Peyer's patch (tissue), 4 donors: ENCODE measurements at places on chromosomes 1 and 21.
A peak's percentile ranks its signal among the peaks of the same experiment; 100 is the strongest.

- DNase-seq: no peak
These were observed 18.7 kb downstream of the TNFRSF8 start for GRCh38 chr1:12081648-12082396.

DNA sequence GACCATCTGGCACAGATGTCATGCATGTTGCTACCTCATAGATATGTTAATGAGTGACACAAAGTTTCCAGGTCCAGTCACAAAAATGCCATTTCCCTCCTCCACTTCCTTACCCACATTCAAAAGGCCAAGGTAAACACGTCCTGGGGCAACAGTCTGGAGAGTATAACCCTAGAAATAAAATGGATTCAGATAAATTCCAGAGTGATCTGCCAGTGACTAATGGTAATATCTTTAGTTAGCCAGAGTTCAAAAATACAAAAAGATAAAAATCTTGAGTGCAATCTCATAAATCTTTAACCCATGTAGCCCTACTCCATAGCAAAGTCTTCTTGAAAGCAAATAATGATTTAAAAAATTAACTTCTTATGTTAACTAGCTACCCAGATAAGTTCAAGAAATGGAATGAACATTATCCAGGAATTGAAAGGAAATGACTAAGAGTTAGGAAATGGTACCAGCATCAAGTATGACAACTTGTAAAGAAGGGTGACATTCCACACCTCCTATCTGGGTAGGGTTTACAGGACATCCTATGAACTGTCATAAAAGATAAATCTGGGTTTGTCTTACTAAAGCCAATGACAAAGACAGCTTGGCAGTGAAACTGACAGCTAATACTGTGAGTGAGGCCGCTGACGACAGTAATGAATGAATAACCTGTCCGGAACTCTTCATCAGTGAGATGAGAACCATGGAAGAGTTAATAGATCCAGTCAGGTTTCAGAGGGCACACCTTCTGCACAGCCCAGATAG lies 18.1 kb downstream of the RGS2 start:
- peak; percentile 64 for DNase-seq

DNA sequence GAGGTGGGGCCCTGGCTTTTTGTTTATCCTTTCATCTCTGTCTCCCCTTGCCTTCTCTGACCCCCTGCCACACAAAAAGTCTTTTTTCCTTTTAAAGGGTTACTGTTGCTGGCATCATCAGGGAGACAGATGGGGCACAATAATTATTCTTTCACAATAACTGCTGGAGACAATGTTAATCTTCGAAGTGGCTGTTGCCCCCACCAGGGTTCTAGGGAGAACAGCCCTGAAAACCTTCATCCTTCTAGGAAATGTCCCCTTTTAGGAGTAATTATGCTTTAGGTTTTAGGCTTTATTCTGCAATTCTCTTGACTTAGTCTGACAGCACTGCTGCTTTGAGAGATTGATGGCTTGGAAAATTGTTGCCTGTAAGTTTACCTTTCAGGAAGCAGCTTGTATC lies 150.0 kb downstream of the NOS1AP start:
- no peak for DNase-seq

- peak; percentile 78 for DNase-seq
These were observed 479.3 kb upstream of the RUNX1 start for GRCh38 chr21:35528116-35529042.

- DNase-seq: no peak
These were observed 940 bp upstream of the USF1 start for GRCh38 chr1:161046605-161047228.

DNA sequence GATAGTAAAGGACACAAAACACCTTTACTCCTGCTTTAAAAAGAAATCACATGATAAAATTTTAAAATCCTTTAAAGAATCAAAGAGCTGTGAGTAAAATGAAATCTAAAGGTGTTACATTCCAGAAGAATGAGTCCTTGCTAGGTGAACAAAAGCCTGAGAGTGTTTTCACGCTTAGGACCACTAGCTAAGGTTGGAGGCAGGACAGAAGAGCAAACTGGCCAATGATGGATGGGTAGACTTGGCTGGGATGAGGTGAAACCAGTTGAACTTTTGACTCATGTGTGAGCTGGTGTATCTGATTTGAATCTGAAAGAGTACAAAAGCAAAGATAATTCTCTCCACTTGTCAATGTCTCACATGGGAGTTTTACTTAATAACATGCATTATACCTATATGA lies 35.1 kb downstream of the CATSPERE start:
- DNase-seq: no peak

- no peak for DNase-seq
These were observed 53.8 kb downstream of the SYNJ1 start for GRCh38 chr21:32674038-32674437.

DNA sequence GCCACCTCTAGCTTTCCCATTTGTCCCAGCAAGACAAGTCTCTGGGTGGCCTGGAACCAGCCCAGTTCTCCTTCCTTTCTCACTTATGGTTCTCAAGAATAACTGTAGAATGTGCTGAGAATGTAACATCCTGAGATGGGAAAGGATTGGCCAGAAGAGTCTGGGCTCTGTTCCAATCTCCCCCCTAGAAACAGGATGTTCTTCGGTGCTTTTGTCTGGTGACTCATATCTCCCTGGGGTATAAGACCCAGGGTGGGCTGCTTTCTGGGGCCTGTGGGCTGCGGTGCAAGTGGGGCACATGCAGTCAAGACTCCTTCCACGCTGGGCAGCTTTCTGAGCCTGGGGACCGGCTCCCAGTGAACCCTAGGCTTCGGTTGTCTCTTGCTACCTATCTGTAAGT lies 251.2 kb upstream of the POU3F1 start:
- DNase-seq: no peak

DNA sequence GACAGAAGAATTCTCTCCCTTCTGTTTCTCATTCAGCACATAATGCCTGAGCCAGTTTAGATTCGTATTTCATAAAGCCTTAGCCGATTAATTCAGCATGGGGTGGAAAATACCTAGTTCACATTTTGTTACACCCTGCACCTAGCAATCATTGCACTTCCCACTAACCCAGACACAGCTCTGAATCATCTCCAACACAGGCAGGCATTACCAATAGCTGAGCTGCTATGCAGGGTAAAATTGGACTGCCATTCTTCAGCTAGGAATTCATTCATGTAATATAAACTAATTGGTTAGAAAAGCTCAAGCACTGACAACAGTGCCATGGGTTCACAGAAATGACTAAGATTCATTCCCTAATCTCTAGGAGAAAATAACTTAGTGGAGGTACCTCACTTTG lies 26.9 kb upstream of the NKAIN1 start:
- no peak for DNase-seq

DNA sequence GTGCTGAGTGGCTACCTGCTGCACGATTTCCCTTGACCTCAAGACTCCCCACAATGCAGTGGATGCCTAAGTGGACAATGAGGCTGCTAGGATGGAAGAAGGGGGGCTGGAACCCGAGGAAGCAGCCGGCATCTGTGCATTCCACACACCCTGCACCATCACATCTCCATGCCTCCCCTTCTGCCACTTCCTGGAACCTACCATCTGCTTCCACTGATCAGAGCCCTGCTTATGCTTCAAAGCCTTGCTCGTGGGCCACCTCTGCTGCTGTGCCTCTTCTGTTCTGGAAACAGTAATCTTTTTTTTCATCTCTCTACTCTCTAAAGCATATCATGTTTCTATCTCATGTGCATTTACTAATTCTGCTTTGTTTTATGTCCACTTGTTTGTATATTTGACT lies 66.2 kb upstream of the WDR26 start:
- no peak for DNase-seq

GRCh38 chr1:116232989-116233514 lies 121.9 kb downstream of the MAB21L3 start:
- no peak for DNase-seq

GRCh38 chr1:20322081-20322824 lies 31.6 kb downstream of the VWA5B1 start:
- DNase-seq: no peak

- DNase-seq: no peak
These were observed 50.5 kb downstream of the OMA1 start for GRCh38 chr1:58496042-58496441.

DNA sequence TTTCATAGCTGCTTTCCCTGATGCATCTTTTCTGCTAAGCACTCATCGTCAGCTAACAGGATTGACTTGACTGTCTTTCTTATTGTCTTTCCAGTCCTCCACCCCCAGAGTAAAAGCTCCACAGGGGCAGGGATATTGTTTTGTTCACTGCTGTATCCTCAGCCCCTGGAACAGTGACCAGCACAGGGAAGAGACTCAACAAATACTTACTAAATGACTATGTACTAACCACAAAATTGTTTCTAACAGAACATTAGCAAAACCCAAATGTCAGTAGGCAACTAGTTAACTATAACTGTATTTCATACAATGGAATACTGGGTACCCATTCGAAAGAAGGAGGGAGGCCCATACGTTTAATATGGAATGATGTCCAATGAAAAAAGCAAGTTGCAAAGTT lies 53.0 kb downstream of the BCAR3 start:
- DNase-seq: no peak

GRCh38 chr1:43241413-43241836 lies 28.4 kb upstream of the TMEM125 start:
- no peak for DNase-seq

GRCh38 chr1:3037281-3038040 lies 16.2 kb downstream of the ACTRT2 start:
- DNase-seq: no peak

DNA sequence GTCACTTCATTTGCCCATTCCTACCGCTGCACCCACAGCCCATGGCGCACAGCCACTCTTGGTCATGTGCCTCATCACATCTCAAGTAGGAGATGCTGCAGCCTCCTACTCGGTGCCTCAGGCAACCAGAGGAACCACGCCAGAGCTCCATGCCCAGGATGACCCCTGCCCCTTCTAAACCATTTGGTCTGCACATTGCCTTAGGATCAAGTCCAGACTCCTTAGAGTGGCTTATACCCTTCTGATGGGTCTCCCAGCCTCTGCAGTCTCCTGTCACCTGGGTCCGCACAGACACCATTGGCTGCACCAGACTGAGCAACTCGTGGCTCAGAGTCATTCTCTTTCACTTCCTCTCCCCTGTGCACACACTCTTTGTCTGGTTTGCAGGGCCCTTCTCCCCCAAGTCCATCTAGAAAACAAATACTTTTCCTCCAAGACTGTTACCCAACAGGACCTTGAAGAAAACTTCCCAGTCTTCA lies 2.2 kb upstream of the ADORA3 start:
- DNase-seq: no peak

- DNase-seq: no peak
These were observed 574.0 kb downstream of the KCNT2 start for GRCh38 chr1:196034080-196034706.

DNA sequence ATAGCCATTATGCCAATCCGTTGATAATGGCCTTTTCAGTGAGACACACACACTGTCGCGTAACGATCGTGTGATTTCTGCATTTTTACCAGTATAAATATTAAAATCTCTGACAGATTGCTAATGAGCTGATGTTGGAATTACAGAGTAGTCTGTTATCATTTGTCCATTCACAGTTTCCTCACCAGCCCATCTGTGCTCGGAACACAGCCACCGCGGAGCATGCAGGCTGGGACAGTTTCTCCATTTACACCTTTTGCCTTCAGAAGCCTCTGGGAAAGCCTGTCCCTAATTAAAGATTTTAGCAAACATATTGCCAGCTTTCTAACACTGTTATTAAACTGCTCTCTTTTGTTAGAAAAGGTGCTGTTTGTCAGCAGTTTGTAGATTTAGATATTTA lies 82.2 kb upstream of the BARHL2 start:
- no peak for DNase-seq

GRCh38 chr1:110850627-110851026 lies 22.3 kb upstream of the CD53 start:
- no peak for DNase-seq

DNA sequence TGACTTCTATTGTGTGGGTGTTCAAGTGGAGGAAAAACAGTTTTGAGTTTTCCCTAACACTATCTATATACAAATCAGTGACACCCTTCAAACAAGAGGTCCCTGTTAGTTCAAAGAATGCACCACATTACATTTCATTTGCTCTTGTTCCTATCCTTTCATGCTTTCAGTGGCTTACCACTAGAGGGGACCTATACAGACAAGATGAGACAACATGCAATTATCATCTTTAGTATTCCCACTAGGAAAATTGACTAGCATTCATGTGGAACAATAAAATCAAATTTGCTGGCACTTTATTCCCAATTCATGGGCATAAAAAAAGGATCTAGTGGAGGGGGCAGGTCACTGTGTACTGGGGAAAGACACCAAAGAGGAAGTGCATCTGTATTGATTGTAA lies 13.3 kb upstream of the SIPA1L2 start:
- DNase-seq: no peak

DNA sequence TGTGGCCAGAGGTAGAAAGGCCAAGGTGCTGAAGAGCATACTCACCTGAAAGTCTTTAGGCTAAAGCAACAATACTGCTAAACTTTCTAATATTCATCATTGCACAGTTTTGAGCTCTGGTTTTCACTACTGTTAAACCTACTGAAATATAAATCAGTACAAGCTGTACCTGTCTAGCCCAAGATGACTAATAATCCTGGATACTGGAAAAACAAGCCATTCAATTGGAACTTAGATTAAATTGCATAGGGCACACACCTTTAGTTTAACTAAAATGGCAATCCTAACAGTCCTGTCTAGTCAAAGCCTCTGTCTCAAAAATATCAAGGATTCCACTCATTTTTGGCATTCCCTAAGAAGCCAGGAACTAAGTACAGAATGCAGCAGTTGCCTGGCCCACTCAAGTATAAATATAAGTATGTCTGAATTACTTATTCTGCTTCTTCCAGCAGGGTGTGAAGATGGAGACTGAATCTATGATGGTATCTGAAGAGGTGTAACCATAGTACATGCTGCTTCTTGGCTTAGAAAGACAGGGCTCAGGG lies 3.1 kb downstream of the CHML start:
- no peak for DNase-seq

- DNase-seq: no peak
These were observed 185.2 kb downstream of the FAF1 start for GRCh38 chr1:50774759-50775351.

DNA sequence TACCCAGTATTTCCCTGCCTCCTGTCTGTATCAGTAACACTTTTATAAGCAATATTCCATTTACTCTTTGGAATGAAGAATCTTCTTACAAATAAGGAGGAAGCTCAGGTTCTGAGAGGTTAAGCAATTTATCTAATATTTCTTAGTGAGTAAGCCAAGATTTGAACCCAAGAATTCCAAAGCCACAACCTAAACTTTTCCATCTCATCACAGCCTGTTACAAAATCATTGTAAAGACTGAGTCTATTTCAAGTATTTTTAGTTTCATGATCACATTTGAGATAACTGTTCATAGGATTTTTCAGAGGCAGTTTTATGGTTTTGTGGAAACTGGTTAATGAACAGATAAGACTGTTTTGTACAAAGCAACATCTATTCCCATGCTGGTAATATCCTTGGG lies 29.8 kb upstream of the HHAT start:
- no peak for DNase-seq

GRCh38 chr1:228736844-228737445 lies 1.7 kb downstream of the RHOU start:
- DNase-seq: no peak

GRCh38 chr1:200150721-200151120 lies 123.2 kb downstream of the NR5A2 start:
- no peak for DNase-seq

GRCh38 chr1:87644579-87645190 lies 316.0 kb downstream of the LMO4 start:
- no peak for DNase-seq

GRCh38 chr21:44732956-44733355 lies 21.6 kb upstream of the TSPEAR start:
- no peak for DNase-seq
